ENCODE measurements at places on chromosomes 4 and X. TPM values are rescaled to one million over a fixed set of nuclear protein-coding genes. Genes with fewer than 3 reads are reported as not detected.

- no peaks in the 10 kb centered on the region for H3K27me3 ChIP-seq
- no peaks in the 10 kb centered on the region for H3K36me3 ChIP-seq
- H3K4me3 ChIP-seq = no peak overlapping the region
- no peaks in the 10 kb centered on the region for H3K4me1 ChIP-seq
These were observed 225.8 kb downstream of the GABRG1 start for GRCh38 chr4:45897946-45898585.

GRCh38 chr4:104330125-104330905, 164.4 kb downstream of the CXXC4 start:
- H3K36me3 ChIP-seq = no peaks in the 10 kb centered on the region
- H3K27ac ChIP-seq = no peak overlapping the region
- no peaks in the 10 kb centered on the region for H3K4me1 ChIP-seq
- no peaks in the 10 kb centered on the region for H3K27me3 ChIP-seq
- DNase-seq = no peak
- no peak overlapping the region for H3K4me3 ChIP-seq

- H3K4me3 ChIP-seq = no peak overlapping the region
- H3K27me3 ChIP-seq = no peaks in the 10 kb centered on the region
- no peak overlapping the region for H3K27ac ChIP-seq
- no peaks in the 10 kb centered on the region for H3K36me3 ChIP-seq
These were observed 479.7 kb upstream of the ATOH1 start for GRCh38 chr4:93348896-93349295.

- H3K36me3 ChIP-seq = no peaks in the 10 kb centered on the region
- no peaks in the 10 kb centered on the region for H3K27me3 ChIP-seq
- peak; percentile 45 for DNase-seq
- H3K27ac ChIP-seq = peak within 1 kb of the TSS; percentile 82
These were observed at the start of gene TMEM144 for GRCh38 chr4:158209825-158210807. Gene TMEM144 (plus strand): TSS chr4:158210486. CDS start chr4:158212668, 2,182 bp downstream.

Gene CD99L2
- total RNA-seq = 156 TPM
